ENCODE measurements at places on chromosomes 16 and 17.

GRCh38 chr17:6165806-6166205 is 95.6 kb downstream of the WSCD1 start:
- no peak for DNase-seq

GRCh38 chr16:56988161-56988947 is 1.0 kb upstream of the NLRC5 start:
- peak; percentile 56 for DNase-seq

DNA sequence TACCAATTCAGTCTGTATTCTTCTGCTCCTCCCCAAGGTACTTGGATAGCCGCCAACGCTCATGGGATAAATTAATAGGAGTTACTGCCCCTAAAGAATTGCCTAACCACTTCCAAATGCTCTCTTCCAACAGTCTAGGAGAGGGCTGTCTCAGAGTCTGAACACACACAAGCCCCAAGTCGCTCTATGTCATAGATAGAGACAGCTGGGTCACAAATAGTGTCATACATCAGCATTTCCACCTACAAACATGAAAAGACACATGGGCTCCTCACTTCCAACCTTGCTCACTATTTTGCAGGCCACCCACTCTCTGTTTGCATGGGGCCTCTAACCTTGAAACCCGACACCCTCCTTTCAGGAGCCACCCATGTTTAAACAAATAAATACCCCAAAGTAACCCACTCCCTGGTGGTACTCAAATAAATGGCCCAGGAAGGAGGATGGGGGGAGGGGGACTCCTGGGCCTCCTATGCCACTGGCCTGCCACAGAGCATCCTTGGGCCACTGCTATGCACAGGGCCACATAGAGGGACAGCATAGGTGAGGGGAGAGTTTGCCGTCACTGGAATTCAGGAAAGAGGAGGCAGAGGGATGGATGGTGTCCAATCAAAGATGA is 265.9 kb downstream of the SOX9 start:
- DNase-seq = no peak

DNA sequence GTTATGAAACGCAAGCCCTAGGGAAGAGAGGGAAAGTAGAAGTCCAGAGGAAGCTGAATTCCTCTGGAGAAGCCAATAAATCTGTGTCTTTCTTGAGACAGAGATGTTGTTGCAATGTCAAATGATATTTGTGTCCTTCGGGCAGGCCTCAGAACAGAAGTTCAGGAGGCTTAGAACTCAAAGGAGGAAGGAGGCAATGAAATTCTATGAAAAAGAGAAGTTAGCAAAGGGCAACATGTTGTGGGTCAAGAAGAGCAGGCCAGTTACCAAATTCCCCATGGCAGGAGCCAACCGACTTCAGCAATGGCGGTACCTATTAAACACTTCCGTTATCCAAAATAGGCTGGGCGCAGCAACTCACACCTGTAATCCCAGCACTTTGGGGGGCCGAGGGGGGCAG is 109.0 kb upstream of the DHX40 start:
- DNase-seq = no peak

- no peak for DNase-seq
Measured at GRCh38 chr16:14562691-14563491, 67.2 kb downstream of the PARN start.

GRCh38 chr17:67717192-67717623 is 528 bp upstream of the NOL11 start:
- no peak for DNase-seq

- DNase-seq = no peak
Measured at GRCh38 chr16:76577003-76577402, 299.8 kb downstream of the CNTNAP4 start.

All from sciatic nerve (tissue), 2 donors.